ENCODE measurements at places on chromosomes 12 and 14. TPM values are rescaled to one million over a fixed set of nuclear protein-coding genes. Genes with fewer than 3 reads are reported as not detected.

GRCh38 chr12:62599854-62600437 lies 133.3 kb downstream of the MON2 start:
- H3K27ac ChIP-seq: no peak overlapping the region
- H3K4me1 ChIP-seq: peaks cover 21% of the 10 kb centered on the region
- no peak overlapping the region for H3K4me3 ChIP-seq
- no peak for DNase-seq

GRCh38 chr12:102879144-102879763 lies 37.8 kb downstream of the PAH start:
- peaks cover 6% of the 10 kb centered on the region for H3K27me3 ChIP-seq
- H3K4me3 ChIP-seq: no peak overlapping the region
- peak; percentile 8 for DNase-seq

The SERPINA12 gene
- not detected for total RNA-seq

- no peaks in the 10 kb centered on the region for H3K36me3 ChIP-seq
- DNase-seq: no peak
- H3K4me1 ChIP-seq: peaks cover 5% of the 10 kb centered on the region
- H3K4me3 ChIP-seq: no peak overlapping the region
- no peak overlapping the region for H3K27ac ChIP-seq
- H3K27me3 ChIP-seq: no peaks in the 10 kb centered on the region
These were observed 150.2 kb downstream of the CCDC91 start for GRCh38 chr12:28340261-28341045.

DNA sequence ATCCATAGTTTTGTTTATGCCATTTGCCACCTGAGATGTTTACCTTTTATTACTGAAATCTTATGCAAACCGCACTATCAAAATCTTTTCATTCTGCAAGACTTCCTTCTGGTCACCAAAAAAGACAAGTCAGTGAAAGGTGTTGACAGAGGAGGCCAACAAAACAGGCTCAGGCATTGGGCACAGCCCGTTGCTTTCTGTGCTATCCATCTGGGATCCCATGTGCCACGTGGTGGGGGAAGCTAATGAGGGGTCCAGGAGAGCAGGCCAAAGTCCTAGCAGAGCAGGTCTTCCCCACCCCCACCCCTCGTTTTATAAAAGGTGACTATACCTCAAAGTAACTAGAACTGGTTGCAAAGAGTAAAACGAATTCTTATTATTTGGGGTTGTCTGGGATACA lies 1.2 kb downstream of the ALDH1L2 start:
- peaks cover 35% of the 10 kb centered on the region for H3K27me3 ChIP-seq
- no peaks in the 10 kb centered on the region for H3K36me3 ChIP-seq
- H3K27ac ChIP-seq: no peak overlapping the region
- H3K4me3 ChIP-seq: peak overlapping the region; percentile 15

All from activated T-helper 2 cell treated with anti-CD3 and anti-CD28 coated beads, Interferon-gamma antibody, Interleukin-2, Interleukin-4, amounts not matched to agents 10 μg/mL and 5 μg/mL and 100 μg/mL, durations not matched to agents 14 hours and 24 hours and 36 hours (primary cell).